Endodermal cell (in vitro differentiated cells): ENCODE measurements at places on chromosomes 5 and 9. TPM values are rescaled to one million over a fixed set of nuclear protein-coding genes. Genes with fewer than 3 reads are reported as not detected.

- no peaks in the 10 kb centered on the region for H3K36me3 ChIP-seq
- peak overlapping the region; percentile 91 for H3K4me3 ChIP-seq
- H3K27ac ChIP-seq = no peak overlapping the region
- DNase-seq = no peak
Measured at GRCh38 chr5:76820526-76820890, 1.7 kb downstream of the F2RL1 start.

DNA sequence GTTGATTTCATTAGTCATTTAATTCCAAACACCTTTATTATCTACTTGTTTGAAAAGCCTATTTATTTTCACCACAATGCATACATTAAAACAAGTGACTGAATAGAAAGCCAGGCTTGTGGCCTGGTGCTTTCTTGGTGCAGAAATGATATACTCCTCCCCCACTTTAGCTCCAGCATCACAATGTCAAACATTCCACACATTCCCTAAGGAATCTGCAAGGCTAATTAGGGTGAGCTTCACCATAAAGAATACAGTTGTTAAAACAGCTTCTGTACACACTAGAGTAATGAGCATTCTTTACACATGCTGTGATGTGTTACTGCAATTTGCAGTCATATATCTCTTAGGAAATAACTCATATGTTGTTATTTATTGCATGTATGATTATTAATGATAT is 705.7 kb downstream of the CETN3 start:
- H3K4me3 ChIP-seq = peak overlapping the region; percentile 21
- no peaks in the 10 kb centered on the region for H3K36me3 ChIP-seq
- DNase-seq = no peak
- peaks cover 16% of the 10 kb centered on the region for H3K4me1 ChIP-seq
- H3K27ac ChIP-seq = peak overlapping the region; percentile 45

- H3K36me3 ChIP-seq = peaks cover 91% of the 10 kb centered on the region
- no peak overlapping the region for H3K27ac ChIP-seq
- H3K4me1 ChIP-seq = no peaks in the 10 kb centered on the region
- no peak for DNase-seq
- no peak overlapping the region for H3K4me3 ChIP-seq
- no peaks in the 10 kb centered on the region for H3K27me3 ChIP-seq
Measured at GRCh38 chr5:78591972-78592700, 56.4 kb downstream of the LHFPL2 start.

Gene ORM1
- total RNA-seq = 1.4 to 1.8 TPM in 2 of 3 replicates, not detected in the other

Gene SMIM27
- total RNA-seq = 14.0 and 14.2 TPM in 2 replicates
